ENCODE measurements at places on chromosomes 6 and 20.

DNA sequence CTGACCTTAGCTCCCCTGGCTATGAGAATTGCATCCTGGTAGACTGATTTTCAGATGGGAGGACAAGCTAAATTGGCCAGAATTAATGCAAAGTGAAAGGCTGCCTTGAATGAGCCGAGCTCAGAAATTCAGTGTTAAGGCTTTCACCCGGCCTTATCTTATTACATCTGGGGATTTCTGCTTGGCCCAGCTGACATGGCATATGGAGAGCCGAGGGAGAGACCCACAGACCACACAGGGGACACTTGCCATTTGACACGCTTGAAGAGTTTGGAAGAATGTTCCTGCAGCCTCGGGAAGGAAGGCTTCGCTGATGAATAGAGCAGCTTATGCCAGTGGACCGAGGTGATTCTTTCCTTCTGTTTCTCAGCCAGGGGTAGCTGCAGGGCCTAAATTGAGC is 9.0 kb downstream of the MOCS3 start:
- DNase-seq, result no peak

DNA sequence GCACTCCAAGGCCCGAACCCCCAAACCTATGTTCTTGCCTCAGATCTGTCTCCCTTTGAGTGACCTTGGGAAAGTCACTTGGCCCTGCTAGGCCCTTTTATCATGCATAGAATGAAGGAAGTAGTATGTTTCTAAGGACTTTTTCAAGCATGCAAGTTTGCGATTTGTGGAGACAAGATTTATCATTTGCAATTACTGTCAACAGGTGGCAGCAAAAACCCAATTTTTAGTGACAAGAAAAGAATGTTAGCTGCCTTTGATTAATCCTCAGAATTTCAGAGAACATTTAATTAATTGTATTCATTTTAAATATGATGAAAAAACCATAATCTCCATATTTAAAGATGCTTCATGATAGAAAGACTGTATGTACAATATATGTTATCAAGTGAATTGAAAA is 28.3 kb upstream of the PREP start:
- DNase-seq, result peak; percentile 44

GRCh38 chr6:109795994-109796555 is 105.0 kb downstream of the FIG4 start:
- no peak for DNase-seq

- DNase-seq, result no peak
Measured at GRCh38 chr6:5072440-5072839, 12.7 kb upstream of the PPP1R3G start.

- no peak for DNase-seq
Measured at GRCh38 chr6:31169123-31169857, 1.2 kb downstream of the POU5F1 start.

GRCh38 chr6:97919631-97920030 is 636.6 kb upstream of the MMS22L start:
- DNase-seq, result no peak

DNA sequence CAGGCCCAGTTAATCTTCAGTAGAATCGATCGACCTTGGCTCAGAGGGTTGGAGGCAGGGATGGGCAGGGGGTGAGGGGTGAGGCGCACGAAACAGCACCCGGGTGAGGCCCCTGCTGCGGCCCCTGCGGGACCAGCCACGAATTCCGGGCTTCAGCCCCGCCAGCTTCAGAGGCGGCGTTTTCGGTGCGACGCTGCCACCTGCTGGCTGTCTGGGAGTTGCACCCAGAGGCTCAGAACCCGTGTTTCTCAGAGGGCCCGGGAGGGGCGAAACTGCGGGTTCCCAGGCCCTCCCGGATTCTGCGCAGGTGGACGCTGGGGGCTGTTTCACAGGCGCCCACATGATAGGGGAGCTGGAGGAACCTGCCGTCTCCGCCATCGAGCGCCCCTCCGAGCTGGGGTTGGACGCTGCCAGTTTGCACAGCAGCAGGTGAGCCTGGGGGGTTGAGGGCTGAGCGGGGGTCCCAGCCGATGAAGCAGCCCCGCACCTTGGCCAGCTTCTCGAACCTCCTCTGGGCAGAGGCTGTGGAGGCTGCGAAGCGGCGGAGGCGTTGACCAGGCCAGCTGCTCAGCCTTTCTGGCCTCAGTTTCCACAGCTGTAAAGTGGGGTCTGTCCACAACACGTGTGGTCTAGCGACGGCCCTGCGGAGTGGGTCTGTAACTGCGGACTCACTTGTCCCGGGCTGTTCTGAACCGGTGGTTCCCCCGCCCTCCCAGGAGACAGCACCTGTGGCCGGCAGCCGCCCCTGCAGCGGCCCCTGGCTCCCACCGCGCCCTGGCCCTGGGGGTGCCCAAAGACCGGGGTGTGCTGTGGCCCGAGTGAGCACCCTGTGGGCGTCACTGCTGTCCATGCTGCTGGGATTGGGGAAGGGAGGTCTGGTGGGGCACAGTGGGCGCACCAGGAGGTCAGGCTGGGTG is 2.5 kb upstream of the BHLHE23 start:
- DNase-seq, result peak; percentile 80

- no peak for DNase-seq
Measured at GRCh38 chr6:149933036-149933435, 8.8 kb upstream of the ULBP2 start.

DNA sequence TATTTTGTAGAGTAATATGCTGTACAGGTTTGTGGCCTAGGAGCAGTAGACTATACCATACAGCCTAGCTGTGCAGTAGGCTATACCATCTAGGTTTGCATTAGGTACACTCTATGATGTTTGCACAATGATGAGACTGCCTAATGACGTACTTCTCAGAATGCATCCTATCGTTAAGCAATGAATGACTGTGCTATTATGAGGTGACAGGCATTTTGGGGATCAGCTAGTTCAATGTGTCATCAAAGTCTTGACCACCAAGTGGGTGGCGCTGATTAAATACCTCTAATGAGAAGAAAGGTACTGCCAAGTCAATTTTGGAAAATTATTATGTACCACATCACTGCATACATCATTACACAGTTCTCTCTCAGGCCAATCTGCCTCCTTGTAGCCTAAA is 190.2 kb downstream of the BACH2 start:
- no peak for DNase-seq

GRCh38 chr20:25042531-25043498 is 15.1 kb downstream of the ACSS1 start:
- peak; percentile 43 for DNase-seq

DNA sequence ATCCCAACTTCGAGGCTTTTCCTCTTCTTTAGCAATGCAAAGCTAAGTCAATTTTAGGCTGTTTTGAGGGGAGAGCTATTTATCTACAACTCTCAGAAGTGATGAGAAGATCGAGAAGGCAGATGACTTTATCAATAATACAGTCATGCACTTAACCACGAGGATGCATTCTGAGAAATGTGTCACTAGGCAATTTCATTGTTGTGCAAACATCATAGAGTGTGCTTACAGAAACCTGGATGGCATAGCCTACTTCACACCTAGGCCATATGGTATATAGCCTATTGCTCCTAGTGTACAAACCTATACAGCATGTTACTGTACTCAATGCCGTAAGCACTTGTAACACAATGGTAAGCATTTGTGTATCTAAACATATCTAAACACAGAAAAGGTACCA is 66.6 kb downstream of the PRND start:
- no peak for DNase-seq

- no peak for DNase-seq
Measured at GRCh38 chr20:16017656-16018055, 555.6 kb downstream of the KIF16B start.

GRCh38 chr6:83071707-83072106 is 4.2 kb downstream of the DOP1A start:
- no peak for DNase-seq

- DNase-seq, result no peak
Measured at GRCh38 chr20:2745936-2746635, 53.5 kb downstream of the EBF4 start.

- DNase-seq, result no peak
Measured at GRCh38 chr6:101296169-101296960, 97.1 kb upstream of the GRIK2 start.

GRCh38 chr6:150600010-150600300 is 270 bp downstream of the PLEKHG1 start:
- DNase-seq, result no peak

GRCh38 chr6:64123761-64124633 is 488.4 kb downstream of the PHF3 start:
- no peak for DNase-seq

DNA sequence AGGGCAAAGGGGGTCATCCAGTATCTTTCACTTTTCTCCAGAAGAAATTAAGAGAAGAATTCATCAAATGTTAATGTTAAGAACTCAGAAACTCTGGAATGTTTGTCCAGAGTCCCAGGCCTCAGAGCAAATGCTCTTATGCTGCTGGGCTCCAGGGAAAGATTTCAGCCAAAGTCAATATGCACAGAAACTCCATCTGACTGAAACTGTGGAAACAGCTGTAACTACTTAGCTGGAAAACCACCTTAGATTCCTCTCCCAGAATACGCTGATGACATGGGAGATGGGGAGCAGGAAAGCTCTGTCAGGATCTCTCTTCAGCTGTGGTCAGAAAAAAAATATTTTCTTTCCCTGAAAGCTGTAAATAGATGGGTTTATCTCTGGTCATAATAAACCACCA is 559.6 kb downstream of the RFPL4B start:
- no peak for DNase-seq

DNA sequence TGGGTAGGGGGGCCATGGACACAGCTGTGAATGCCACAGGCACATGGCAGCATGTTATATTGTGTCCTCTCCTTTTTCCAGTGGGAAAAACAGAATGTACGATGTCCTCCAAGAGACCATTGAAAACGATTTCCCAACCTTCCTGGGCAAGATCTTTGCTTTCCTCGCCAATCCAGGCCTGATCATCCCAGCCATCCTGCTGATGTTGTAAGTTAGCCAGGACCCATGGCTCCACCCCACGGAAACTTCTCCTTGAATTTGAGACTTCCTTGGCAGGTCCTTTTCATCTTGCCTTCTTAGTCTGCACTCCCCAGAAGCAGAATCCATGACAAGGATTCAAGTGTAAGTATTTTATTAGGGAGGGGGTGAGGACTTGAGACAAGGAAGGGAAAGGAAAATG is 28.2 kb upstream of the NOP56 start:
- DNase-seq, result no peak

DNA sequence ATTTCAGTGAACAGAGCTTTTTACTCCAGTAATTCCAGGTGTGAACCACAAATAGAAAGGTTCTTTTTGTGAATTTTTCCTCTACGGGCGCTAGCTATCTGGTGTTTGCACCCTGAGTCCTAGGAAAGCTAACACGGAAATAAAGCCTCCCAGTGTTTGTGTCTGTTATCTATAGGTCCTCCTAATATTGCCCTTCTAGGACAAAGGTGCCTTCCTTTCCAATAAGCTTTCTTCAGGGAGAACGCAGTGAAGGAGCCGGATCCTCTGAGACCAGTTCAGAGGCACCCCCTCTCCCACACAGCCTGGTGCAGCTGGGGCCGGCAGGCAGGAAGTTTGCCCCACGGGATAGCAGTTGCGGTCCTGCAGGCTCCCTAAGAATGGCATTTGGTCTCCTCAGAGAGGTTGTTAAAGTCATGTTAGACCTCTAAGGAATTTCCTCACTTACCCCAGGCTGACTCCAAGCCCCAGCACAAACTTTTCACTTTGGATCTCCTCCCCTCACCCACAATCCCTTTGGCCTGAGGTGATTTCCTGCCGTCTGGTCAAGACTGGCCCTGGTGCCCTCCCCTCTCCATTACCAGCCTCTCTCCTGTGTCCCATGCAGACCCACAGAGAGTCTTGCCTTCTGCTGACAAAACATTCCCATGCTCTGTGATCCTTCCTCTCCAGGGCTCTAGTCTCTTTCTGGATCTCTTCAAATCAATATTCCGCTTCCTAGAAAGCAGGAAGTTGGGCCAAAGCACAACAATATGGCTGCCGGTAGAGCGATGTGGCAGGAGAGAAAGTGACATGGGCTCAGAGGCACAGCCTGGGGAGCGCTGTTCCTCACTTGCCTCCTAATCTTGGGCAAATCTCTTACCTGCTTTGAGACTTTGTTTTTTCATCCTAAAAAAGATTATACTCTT is 126.0 kb downstream of the MOXD1 start:
- no peak for DNase-seq

- DNase-seq, result no peak
Measured at GRCh38 chr20:11338496-11339306, 579.0 kb upstream of the BTBD3 start.

GRCh38 chr6:166166314-166167257 is 1.1 kb downstream of the TBXT start:
- no peak for DNase-seq

DNA sequence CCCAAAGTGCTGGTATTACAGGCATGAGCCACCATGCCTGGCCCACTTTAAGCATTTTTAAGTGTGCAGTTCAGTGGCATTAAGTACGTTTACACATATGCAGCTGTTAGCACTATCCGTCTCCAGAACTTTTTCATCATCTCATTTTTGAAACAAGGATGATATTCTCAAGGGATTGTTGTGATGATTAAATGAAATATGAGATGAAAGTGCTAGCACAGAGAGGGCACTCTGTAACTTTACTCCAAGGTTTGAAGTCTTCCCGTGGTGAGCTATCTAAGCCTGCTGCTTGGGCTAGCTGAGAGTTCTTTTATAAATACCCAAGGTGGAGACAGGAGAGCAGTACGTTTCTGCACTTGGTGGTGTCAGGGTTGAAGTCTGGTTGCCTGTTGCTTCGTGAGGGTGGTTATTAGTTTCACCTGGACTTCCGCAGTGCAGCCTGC is 6.6 kb downstream of the TM9SF4 start:
- no peak for DNase-seq

DNA sequence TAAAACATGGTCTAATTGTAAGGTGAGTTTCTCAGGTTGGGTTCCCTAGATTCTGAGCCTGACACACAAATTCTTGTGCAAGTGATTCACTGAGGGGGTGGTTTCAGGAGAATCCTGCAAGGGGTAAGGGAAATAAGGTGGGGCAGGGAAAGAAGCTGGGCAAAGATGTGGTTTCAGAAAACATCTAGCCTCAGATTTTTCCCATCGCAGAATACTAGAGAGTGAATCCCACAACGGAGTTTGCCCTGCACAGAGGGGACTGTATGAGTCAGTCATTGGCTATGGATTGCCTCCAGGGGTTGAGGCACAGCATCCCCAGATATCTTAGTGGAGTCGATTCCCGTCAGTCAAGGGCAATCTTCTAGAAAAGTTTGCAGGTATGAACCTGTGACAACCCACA is 65.2 kb downstream of the PRL start:
- no peak for DNase-seq

GRCh38 chr6:53437557-53438202 is 88.9 kb upstream of the ELOVL5 start:
- peak; percentile 23 for DNase-seq

- no peak for DNase-seq
Measured at GRCh38 chr6:134936931-134937330, 13.0 kb downstream of the ALDH8A1 start.

DNA sequence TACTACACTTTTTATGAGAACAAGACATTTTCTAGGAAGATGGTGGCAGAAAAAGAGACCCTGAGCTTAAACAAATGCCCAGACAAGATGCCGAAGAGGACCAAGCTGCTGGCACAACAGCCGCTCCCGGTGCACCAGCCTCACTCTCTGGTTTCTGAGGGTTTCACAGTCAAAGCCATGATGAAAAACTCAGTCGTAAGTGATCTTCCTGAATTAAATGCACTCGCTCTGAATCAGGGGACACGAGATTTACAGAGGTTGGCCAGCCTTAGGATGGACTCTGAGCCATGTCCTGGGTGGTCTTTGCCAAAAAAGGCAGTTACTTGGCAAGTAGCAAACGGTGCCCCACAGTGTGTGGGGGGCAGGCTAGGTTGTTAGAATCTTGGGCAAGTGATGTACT is 423 bp downstream of the PACRG start:
- no peak for DNase-seq
